Kasumi-1 (cell line): ENCODE measurements at places on chromosomes 4 and X.

DNA sequence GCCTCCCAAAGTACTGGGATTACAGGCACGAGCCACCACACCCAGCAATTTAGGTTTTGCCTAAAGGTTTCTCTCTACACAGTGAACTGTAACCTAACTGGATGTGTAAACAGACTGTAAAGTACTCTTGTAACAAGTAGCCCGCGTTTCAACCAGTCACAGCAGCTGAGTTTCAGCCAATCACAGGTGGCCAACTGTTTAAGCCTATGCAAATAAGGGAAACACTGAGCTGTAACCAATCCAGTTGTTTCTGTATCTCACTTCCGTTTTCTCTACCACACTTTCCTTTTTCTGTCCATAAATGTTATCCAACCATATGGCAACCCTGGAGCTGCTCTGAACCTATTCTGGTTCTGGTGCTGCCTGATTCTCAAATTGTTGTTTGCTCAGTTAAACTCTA, 59.9 kb downstream of the DIPK2B start:
- no peak for DNase-seq

GRCh38 chr4:104868533-104868932, 278.1 kb upstream of the TET2 start:
- DNase-seq, result no peak

GRCh38 chr4:7513671-7514070, 78.9 kb upstream of the PSAPL1 start:
- DNase-seq, result no peak

DNA sequence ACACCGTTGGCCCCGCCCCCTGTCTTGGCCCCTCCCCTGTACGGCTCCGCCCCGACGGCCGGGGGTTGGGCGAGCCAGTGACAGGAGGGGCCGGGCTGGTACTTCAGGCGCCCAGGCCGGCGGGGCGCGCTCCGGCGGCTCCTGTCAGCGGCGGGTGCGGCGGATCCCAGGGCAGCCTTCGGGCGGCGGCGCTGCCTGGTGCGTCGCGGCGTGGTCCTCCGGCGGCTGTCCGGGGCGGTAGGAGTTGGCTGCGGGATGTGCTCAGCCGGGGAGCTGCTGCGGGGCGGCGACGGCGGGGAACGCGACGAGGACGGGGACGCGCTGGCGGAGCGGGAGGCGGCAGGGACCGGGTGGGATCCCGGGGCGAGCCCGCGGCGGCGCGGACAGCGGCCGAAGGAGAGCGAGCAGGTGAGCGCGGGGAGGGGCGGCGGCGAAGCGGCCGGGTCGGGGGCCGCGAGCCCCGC, at the start of gene FAM241A:
FAM241A (plus strand) TSS at position 129 of the 464 bp plus-strand sequence; CDS start at position 256, 127 bp downstream.
- DNase-seq, result peak; percentile 78

GRCh38 chr4:23904639-23905071, 14.8 kb upstream of the PPARGC1A start:
- DNase-seq, result no peak

DNA sequence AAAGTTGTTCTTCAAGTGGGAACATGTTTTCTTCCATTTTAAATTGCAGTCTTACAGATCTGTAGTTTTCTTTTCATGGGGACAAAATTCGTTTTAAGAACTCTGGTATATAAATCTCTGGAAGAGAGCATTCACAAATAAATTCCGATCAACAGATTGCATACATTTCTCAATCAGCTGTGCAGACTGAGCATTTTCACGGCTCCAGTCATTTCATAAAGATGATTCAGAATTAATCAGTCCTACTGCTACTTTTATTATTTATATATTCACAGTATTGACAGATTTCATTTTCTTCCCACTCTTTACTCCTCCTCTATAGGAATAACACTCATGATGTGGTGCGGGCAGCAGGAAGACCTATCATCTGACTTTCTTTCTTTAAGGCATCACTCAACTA, 534.9 kb upstream of the FTHL17 start:
- no peak for DNase-seq

DNA sequence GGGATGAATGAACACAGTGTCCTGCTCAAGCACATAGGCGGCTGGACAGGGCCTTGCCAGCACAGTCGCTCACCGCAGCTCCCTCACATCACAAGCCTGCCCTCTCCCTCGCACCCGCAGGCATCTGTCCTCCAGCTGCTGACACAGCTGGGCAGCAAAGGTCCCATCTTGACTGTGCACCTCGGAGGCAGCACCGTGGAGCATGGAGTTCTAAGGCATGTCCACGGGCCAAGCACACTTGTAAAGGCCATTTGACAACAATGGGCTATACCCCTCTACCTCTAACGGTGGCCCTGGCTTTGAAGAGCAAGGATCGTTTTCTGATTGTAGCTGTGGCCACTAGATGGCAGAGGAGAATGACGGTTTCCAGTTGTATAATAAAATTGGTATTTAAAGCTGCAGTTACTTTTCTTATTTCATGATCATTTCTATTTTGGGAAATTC, 53.8 kb downstream of the APLN start:
- DNase-seq, result peak; percentile 58

- DNase-seq, result no peak
Observed at GRCh38 chrX:146854281-146854680, 39.7 kb upstream of the CXorf51A start.

DNA sequence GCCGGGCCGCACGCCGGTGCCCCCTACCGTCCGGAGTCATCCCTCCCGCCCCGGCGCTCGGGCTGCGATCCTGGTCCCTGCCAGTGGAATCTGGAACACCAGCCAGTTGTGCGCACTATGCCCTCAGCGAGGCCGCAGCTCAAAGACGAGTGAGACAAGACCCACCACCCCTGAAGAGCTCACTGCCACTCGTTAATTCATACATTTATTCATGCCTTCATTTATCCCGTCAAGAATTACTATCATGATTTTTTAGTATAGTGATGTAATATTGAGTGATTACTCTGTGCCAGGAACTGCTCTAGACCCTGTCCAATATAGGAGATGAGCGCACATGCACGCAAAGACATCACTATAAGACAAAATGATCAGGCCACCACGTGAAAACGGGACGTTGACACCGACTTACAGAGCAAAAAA, 247 bp upstream of the PPA2 start:
- DNase-seq, result peak; percentile 83

- no peak for DNase-seq
Observed at GRCh38 chr4:141132709-141133145, 542 bp downstream of the RNF150 start.

- no peak for DNase-seq
Observed at GRCh38 chr4:188993871-188994270, 854.6 kb downstream of the TRIML1 start.

DNA sequence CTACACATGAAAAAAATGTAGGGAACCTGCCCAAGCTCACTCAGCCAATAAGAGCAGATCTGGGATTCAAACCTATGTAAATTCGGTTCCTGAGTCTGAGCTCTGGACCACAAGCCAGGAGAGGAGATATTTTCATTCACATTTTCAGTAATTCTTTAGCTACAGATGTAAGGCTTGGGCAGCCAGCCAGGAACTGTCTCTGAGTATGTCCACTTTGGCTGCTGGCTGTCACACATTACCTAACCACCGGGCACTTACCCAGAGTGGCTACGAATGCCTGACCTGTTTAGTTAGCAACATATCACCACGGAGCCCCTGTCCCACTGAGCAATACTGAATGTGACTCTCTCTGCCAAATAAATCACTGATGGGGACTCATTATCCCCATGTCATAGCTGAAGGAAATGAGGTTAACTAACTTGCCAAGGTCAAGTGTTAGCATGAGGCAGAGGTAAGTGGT, 15.3 kb downstream of the USP46 start:
- no peak for DNase-seq

- DNase-seq, result peak; percentile 80
Observed at GRCh38 chr4:153573881-153574802, 108.0 kb downstream of the TMEM131L start.

- DNase-seq, result no peak
Observed at GRCh38 chrX:12007881-12008280, 130.4 kb upstream of the FRMPD4 start.
